NCI-H2081 (cell line): ENCODE measurements at places on chromosomes 2 and 18.

DNA sequence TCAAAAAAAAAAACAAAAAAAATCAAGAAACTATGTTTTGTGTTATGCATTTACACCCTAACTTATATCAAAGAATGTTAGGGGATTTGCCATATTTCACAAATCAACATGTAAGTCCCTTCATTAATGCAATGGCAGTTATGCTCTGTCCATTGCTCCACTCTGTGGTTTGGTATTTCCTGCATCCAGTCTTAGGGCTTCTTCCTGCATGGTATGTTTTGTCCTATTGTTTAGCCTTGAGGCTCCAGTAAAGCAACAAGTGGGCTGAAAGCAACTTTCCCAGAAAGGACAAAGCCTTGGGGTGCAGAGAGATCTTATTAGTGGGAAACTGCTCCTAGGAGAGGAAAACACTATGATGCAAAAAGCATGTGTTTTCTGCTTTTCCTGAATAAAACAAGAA, 474.1 kb downstream of the IRS1 start:
- no peak for DNase-seq

DNA sequence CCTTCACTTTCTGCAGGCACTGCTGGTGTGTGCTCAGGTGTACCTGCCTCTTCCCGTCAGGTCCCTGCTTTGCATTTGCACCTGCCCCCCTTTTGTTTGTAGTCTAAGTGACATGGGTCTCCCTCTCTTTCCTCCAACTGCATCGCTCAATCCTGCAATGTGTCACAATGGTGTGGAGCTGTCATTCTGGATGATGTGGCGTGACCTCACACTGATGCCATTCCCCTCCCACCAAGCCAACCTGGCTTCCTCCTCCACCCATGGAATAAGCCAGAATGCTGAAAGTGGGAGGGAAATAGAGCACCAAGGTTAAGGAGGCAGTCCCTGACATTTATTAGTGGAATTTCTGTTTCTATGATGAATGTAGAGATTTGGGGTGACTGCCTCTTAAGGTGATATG, 156.7 kb downstream of the ZBTB7C start:
- DNase-seq = no peak

DNA sequence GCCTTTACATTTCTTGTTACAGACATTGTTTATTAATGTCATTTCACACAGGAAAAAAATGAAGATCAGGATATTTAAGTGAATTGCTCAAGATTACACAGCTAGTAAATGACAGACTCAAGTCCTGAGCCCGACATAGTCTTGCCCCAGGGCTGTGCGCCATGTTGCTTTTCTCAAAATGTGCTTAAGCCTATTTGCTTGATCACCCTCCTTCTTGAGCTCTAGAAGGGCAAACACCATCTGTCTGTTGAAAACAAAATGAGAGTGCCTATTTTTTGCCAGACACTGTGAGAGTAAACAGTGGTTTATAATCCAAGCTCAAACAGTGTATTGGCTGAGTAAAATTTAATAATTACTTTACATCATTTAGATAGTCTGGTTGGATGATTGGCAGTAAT, 34.8 kb upstream of the HNMT start:
- peak; percentile 7 for DNase-seq

- no peak for DNase-seq
Observed at GRCh38 chr2:189393440-189394111, 47.7 kb upstream of the WDR75 start.

DNA sequence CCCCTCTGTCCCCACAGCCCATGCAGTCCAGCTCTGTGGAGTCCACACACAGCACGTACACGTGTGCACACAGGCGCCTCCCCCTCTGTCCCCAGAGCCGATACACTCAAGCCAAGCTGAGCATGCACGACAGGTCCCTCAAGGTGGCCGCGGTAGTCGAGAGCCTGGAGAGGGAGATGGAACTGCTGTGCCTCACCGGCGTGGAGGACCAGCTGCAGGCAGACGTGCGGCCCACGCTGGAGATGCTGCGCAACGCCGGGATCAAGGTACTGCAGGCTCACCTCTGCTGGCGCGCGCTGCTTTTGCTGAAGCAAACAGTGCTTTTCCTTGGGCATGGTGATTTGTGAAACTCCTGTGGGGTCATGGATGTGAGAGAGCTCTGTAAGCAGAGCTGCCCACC, 58.5 kb upstream of the NFATC1 start:
- DNase-seq = no peak

GRCh38 chr2:25528173-25528572, 145.2 kb downstream of the DTNB start:
- no peak for DNase-seq
